Upper lobe of right lung (tissue), 1 donor: ENCODE measurements at places on chromosomes 4 and X. TPM values are rescaled to one million over a fixed set of nuclear protein-coding genes. Genes with fewer than 3 reads are reported as not detected.

GRCh38 chr4:165970703-165971420, 97.8 kb downstream of the TLL1 start:
- no peaks in the 10 kb centered on the region for H3K4me1 ChIP-seq
- no peak overlapping the region for H3K27ac ChIP-seq
- H3K27me3 ChIP-seq, result no peaks in the 10 kb centered on the region
- no peak for DNase-seq
- H3K36me3 ChIP-seq, result no peaks in the 10 kb centered on the region

Gene NAA11
- not detected for total RNA-seq

DNA sequence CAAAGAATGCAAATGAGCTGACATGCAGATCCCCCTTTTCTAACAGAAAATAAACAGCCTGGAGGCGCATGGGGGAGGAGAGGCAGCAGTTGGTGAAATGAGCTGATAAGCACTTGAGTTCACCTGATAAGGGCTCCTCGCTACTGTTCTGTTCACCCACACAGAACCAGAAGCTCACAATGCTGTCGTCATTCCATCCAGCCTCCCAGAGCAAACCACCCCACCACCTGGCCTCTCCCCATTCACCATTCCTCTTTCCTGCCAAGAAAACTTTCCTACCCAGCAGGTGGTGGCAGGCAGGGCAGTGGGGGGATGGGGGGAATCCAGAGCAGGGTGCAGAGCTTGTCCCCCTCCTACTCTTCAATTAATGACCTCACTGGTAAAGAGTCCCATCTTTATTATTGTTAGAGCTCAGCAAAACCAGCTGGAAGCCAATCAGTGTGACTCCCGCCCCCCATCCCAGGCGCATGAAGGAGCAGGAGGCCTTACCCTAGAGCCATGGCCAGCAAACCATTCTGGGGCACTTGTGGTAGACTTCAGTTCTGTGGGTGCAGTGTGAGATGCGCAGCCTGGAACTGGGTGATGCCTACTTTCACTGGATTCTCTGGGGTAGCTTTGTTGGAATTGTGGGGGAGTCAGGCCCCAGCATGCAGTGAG, 350.3 kb downstream of the ZIC3 start:
- no peak overlapping the region for H3K27ac ChIP-seq
- no peaks in the 10 kb centered on the region for H3K36me3 ChIP-seq
- no peak overlapping the region for H3K4me3 ChIP-seq
- H3K4me1 ChIP-seq, result no peaks in the 10 kb centered on the region

GRCh38 chrX:104135677-104136076, 21.1 kb downstream of the SLC25A53 start:
- H3K27me3 ChIP-seq, result no peaks in the 10 kb centered on the region
- no peak for DNase-seq
- no peaks in the 10 kb centered on the region for H3K36me3 ChIP-seq
- H3K27ac ChIP-seq, result no peak overlapping the region

GRCh38 chr4:105619188-105619931, 66.9 kb downstream of the ARHGEF38 start:
- H3K4me3 ChIP-seq, result no peak overlapping the region
- peak overlapping the region; percentile 20 for H3K27ac ChIP-seq
- no peaks in the 10 kb centered on the region for H3K27me3 ChIP-seq
- peak; percentile 89 for DNase-seq

DNA sequence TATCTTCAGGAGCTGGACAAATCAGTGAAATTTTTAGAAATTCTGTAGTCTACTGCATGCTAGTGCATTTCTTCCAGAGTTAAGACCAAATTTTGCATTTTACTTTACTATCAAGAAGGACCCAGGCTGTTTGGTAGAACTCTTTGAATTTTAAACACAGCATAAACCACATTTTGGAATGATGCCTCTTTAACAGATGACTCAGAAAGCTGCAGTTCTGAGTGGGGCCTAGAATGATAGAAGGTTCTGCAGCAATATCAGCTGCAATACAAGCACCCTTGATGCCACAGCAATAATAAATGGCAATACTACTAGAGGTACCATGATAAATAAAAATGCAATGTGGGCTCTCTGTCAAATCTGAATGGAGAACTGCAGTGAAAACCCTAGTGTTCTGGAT, 198.7 kb downstream of the TMA16 start:
- no peaks in the 10 kb centered on the region for H3K27me3 ChIP-seq
- H3K4me1 ChIP-seq, result no peaks in the 10 kb centered on the region
- no peak overlapping the region for H3K4me3 ChIP-seq
- no peaks in the 10 kb centered on the region for H3K36me3 ChIP-seq

DNA sequence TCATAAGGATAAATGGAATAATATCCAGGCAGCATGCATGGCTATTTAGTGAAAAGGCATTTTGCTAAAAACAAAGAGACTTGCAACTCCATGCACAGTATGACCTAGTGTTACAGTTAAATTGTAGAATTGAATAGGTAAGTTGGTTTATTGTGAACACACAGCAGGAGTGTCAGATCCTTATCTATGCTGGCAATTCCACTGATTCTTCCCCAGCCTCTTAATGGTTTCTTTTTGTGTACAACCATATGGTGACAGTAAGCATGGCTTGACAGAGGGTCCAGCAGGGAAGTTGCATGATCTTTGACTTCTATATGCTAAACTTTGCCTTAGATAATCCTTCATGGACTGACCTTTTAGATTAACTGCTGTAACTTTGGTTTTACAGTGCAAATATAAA, 936.6 kb upstream of the EPHA5 start:
- no peaks in the 10 kb centered on the region for H3K4me1 ChIP-seq
- DNase-seq, result no peak
- no peaks in the 10 kb centered on the region for H3K36me3 ChIP-seq

- no peaks in the 10 kb centered on the region for H3K36me3 ChIP-seq
- no peaks in the 10 kb centered on the region for H3K27me3 ChIP-seq
- H3K4me3 ChIP-seq, result no peak overlapping the region
These were observed 107.9 kb downstream of the ZNF827 start for GRCh38 chr4:145830699-145831098.

- H3K4me3 ChIP-seq, result no peak overlapping the region
- no peak for DNase-seq
- H3K4me1 ChIP-seq, result no peaks in the 10 kb centered on the region
- no peak overlapping the region for H3K27ac ChIP-seq
These were observed 13.7 kb upstream of the WDR1 start for GRCh38 chr4:10130178-10130888.

DNA sequence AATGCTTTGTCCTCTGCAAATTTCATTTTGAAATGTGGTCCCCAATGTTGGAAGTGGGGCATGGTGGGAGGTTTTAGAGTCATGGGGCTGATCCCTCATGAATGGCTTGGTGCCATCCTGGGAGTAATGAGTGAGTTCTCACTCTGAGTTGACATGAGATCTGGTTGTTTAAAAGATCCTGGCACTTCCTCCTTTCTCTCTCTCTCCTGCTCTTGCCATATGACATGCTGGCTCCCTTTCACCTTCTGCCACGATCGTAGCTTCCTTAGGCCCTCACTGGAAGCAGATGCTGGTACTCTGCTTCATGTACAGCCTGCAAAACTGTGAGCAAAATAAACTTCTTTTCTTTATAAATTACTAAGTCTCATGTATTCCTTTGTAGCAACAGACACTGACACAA, 262.0 kb downstream of the IL15 start:
- no peak overlapping the region for H3K4me3 ChIP-seq
- H3K27me3 ChIP-seq, result no peaks in the 10 kb centered on the region
- no peak for DNase-seq
- no peak overlapping the region for H3K27ac ChIP-seq
- H3K36me3 ChIP-seq, result no peaks in the 10 kb centered on the region

Gene PDLIM3
- 24.4 TPM for total RNA-seq
